MCF 10A (cell line): ENCODE measurements at places on chromosomes 7 and 10.
A peak's percentile ranks its signal among the peaks of the same experiment; 100 is the strongest.

DNA sequence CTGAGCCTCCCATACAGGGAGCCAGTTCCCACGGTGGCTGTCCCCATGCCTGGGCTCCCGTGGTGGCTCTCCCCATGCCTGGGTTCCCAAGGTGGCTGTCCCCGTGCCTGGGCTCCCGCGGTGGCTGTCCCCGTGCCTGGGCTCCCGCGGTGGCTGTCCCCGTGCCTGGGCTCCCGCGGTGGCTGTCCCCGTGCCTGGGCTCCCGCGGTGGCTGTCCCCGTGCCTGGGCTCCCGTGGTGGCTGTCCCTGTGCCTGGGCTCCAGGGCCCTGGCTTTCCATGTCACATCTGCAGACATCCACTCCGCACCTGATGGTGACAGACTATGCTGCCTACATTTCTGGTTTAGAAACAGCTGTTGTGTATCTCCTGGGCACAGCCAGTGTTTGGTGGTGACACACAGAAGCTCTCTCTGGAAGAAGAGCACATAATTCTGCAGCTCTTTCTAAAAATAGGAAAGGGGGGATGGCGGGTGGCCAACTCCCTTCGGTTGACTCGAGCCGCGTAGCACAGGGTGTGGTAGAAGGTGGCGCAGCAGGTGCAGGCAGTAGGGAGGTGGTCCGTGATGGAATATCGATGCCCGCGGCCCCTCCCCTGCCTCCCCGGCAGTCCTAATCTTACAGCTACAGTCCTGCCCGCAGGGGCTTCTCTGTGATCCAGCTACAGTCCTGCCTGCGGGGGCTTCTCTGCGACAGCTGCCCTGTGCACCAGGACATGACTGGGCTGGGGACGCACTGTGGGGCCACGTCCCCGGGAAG is 251.2 kb downstream of the DNAJB6 start:
- no peak for DNase-seq

GRCh38 chr10:112722758-112723157 is 227.3 kb upstream of the TCF7L2 start:
- DNase-seq, result no peak

DNA sequence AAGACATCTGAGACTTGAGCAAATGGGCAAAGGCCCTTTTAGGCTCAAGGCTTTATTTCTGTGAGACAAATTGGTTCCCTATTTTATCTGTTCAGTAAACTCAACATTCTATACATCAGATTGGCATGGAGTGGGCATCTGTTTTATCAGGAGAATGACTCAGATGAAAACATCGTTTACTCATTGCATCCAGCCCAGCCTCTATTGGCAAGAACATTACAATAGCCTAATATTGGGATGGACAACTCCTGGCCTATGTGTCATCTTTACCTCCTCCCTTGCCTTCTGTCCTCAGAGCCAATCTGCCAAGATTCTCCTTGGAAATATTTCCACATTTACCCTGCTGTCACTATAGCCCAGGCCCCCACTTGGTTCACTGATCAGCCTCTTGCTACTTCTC is 5.5 kb upstream of the BLNK start:
- peak; percentile 76 for DNase-seq

DNA sequence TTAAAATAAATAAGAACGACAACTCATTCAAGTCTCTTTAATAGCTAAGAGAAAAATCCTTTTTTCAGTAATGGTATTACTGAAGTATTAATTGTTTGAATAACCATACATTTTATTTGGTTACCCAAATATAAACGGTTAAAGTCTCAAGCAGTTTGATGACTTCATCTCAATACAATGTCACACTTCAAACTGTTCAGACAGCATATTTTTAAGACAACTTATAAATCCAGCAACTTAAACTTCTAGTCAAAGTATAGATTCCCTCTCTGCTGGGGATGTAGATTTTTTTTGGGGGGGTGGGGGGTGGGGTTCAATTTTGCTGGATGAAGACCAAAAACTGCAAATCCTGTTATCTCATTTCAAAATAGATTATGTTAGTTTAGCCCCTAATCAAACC is 42.0 kb downstream of the GNA12 start:
- no peak for DNase-seq

DNA sequence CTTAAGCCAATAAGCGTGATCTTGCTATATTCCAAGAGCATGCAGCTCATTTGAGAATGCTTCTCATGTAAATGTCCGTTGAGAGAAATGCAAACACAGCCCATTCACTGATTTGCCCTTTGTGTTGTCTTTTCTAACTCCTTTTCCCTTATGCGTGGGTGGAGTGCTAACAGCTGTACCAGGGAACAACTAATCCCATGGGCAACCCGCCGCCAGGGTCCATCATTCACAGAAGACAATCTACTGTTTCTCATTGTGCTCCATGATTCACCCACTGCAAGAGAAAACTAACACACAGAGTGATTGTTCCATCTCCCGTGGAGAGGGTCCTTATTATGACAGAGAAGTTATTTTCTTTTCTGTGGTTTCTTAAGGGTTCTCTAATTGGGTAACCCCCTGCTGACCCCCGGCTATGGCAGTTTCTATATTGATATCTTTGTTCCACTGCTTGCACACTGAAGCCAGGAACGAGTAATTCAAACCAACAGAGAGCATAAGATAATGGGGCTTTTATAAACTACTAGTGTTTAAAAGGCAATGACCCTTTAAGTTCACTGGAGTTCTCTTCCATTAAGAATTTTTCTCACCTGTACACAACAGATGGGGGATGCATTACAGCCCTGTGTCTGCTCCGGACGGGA is 298.7 kb downstream of the BAMBI start:
- no peak for DNase-seq

DNA sequence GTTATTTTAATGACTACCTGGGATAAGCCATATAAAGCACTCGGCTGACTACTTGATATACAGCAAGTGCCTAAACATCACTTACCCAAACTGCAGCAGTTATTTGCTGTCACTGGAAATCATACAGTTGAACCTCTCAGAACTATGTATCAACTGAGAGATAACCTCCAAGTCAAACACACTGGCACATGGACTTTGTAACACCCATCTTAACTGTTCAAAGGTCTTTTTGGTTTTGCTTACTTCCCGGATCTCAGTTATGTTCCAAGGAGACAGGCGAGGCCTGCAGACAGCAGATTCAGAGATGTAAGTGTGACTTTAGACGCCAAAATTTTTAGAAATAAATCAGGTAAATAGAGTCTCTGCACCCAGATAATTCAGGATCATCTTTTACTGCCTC is 34.6 kb upstream of the DAGLB start:
- DNase-seq, result no peak

- no peak for DNase-seq
Observed at GRCh38 chr7:112293416-112293815, 86.9 kb downstream of the ZNF277 start.

DNA sequence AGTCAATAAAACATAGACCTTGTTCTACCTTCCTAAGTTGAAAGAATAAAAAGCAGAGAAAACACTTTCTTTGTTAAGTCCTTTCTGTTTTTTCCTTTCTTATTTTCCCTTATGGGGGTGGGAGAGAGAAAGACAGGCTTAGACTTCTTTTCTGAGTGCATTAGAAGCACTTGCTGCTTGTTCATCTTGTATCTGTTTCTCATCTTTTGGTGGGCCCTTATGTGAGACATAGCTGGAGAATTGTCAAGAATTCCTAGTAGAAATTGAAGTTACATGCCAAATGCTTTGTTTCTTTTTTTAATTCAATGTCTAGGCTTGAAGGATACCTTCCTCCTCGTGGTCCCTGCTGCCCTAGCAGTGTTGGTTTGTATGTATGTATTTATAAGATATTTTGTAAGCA is 6.7 kb downstream of the EIF4EBP2 start:
- DNase-seq, result no peak

DNA sequence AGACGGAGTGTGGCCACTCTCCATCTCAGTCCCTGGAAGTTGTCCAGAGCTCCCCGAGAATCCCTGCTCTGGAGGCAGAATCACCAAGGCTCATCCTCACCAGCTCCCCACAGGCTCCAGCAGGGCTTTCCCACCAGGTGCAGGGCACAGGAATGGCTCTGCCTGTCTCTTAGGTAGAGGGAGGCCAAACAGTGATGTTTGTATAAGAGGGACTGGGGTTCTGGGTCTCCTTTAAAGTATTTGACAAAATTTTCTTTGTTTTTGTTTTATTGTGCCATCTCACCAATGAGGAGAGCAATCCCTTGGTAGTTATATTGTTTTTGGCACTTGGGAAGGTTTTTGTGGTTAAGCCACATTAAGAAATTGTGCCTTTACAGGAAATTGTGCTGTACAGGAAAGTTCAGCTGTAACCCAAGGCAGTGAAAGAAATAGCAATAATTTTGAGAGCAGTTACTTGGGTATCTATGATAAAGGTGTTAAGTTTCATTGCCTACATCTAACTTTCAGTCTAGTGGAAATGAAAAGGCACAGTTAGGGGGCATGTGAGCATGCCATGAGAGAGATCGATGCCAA is 219.3 kb upstream of the PRSS58 start:
- DNase-seq, result peak; percentile 75

DNA sequence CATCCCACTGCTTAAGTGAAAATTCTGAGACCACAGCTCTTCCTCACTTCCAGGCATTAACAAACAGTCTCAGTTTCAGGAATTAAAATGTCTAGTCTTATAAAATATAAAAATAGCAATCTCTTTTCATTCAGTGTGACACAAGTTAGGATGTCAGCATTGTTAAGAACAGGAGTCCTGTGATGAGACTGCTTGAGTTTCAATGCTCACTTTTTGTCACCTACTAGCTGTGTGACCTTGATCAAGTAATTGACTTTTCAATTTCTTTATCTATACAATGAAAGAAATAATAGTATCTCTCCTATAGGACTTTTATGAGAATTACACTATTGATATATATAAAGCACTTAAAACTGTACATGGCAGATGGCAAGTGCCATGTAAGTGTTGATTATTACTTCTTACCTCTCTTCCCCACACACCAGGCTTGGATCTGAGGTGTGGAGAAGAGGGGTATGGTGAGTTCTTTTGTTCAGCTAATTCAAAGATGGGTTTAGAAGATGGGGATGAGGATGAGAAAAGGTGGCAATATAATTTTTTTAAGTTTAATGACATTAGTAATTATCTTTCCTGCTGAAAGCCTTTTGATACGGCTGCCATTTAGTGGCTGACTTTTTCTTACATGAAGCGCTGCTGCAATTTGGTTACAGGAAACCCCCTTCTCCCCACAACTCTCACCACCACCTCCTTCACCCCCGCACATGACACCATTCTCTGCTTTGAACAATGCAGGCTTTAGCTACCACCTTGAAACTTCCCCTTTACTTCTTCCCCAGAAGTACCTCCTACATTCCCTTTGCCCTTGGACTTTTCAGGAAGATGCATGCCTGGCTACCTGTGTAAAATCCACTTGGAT is 20.8 kb upstream of the HYAL4 start:
- DNase-seq, result no peak

- DNase-seq, result no peak
Observed at GRCh38 chr10:79396520-79396919, 48.9 kb downstream of the ZCCHC24 start.

- peak; percentile 36 for DNase-seq
Observed at GRCh38 chr7:13336227-13336626, 648.8 kb downstream of the ARL4A start.

GRCh38 chr10:95600158-95600557 is 39.0 kb upstream of the SORBS1 start:
- DNase-seq, result no peak

- DNase-seq, result peak; percentile 81
Observed at GRCh38 chr7:99267481-99267840, 5.2 kb upstream of the MYH16 start.

DNA sequence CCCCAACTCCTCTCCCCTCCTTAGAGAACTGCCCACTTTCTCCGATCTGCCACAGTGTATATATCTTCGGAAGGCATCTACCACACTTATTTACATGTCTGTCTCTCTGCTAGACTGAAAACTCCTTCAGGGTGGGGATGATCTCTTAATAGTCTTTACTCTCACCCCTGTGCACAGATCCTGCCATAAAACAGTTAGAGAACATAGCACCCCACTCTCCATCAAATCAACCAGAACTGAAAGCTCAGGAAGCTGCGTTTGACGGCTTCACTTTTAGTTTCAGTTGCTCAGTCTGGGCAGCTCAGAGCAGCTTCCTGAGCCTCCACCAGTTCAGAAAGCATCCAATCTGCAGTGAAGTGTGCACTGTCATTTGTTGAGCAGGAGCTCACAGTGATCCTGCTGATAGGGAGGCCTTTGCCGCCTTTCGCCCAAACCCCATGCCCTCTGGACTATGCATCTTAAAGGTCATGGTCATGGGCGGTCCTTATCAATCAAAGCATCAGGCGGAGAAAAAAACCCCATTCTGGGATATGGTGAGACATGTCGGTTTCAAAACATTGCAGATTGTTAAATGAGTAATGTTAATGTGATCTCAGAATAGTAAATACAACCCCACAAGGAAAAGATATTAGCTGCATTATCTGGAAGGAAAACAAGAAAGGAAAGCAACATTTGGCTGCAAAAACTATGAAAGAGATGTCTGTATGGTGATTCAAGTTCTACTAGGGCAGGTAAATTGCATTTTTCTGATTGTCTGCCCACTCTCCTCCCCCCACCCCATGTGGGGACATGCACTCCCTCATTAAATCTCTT is 167.1 kb upstream of the ADO start:
- peak; percentile 47 for DNase-seq

GRCh38 chr10:121155742-121156474 is 304.7 kb downstream of the WDR11 start:
- no peak for DNase-seq

GRCh38 chr10:7300384-7300971 is 110.4 kb downstream of the SFMBT2 start:
- DNase-seq, result no peak

DNA sequence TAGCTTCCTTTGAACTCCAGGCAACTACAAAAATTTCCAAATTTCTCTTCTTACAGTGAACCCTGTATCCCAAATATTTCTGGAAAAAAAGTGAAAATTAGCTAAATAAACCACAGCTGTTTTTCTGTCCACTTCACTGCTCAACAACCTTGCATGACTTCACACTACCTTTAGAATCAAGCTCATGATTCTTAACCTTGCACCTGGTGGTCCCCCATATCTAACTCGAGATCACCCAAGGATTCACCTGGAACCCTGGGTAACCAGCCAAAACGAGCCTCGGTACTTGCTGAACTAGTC is 47.5 kb downstream of the PDLIM1 start:
- DNase-seq, result no peak

DNA sequence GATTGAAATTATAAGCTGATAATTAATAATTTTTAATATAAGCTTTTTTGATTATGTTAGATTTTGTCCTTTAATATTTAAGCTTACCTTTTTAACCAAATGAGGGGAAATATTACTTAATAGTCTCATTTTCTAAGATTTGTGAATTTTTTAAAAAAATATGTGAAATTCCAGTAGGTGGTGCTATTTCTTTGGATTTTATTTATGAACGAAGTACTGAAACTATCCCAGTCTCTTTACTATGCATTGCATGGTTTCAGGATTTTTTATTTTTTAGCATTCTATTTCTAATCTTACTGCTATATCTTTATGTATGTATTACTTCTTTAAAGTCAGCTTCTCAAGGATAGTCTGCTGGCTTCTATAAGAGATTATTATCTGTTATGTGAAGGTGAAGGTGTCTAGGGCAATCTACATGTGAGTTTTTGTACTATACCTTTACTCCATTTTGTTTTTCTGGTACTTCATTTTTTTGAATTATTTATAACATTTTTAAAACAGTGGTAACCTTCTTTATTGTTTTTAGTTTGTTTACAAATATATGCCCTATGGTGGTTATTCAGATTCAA is 78.3 kb downstream of the ATRNL1 start:
- DNase-seq, result no peak
